CD4-positive, alpha-beta T cell (primary cell): ENCODE measurements at places on chromosomes 4 and X.

GRCh38 chr4:93645120-93645519 lies 183.4 kb upstream of the ATOH1 start:
- no peak for DNase-seq

- no peak for DNase-seq
Measured at GRCh38 chrX:30489323-30489722, 88.2 kb downstream of the TASL start.

- no peak for DNase-seq
Measured at GRCh38 chr4:6497796-6498195, 25.4 kb upstream of the PPP2R2C start.

- no peak for DNase-seq
Measured at GRCh38 chr4:140680686-140681085, 75.5 kb downstream of the TBC1D9 start.

GRCh38 chrX:107753187-107753586 lies 22.4 kb downstream of the TSC22D3 start:
- no peak for DNase-seq

DNA sequence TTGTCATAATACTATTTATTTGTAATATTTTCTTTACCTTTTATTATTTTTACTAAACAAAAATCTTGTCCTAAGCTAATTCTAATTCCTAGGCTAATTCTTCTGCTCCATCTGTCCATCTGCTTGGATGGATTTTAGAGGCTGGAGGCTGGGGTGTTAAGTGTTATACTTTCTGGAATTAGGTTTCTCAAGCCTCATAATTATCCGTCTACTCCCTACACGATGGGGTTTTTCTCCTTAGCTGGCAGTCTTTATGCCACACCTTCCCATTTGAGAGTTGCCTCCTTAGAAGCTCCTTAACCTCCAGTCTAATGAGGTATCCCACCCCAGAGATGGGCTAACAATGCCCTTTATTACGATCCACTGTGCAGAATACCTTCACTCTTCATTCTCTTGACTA lies 37.6 kb upstream of the LGI2 start:
- no peak for DNase-seq

- no peak for DNase-seq
Measured at GRCh38 chr4:86661418-86661817, 67.3 kb downstream of the PTPN13 start.

DNA sequence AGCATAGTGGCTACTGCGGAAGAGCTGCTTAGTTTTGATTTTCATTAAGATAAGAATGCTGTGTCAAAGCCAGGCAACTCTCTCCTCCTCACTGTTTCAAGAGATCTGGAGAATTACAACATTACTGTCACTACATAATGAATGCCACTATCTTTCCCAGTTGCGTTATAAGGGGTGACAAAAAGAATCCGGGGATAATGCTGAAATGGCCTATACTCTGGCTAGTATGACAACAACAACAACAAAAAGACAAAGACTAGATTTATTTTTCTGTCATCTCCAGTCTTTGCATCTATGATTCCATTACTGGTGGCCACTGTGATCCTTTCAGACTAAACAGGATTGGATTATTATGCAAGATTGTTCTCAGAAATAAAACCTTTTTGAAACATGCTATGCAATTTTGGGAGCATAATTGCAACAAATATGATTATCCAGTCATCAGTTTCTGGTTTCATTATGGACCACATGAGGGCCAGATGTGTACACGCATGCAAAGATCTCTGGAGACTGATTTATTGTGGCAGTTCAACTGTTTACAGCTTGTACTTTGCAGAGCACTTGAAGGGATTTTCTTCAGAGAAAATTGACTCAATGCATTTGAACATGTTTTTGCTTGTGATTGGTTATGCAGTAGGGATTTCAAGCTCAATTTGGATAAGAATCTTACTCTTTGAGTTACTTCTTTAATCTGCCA lies 31.1 kb upstream of the SPANXB1 start:
- DNase-seq: no peak

GRCh38 chr4:1417522-1418390 lies 11.5 kb upstream of the NKX1-1 start:
- DNase-seq: no peak

DNA sequence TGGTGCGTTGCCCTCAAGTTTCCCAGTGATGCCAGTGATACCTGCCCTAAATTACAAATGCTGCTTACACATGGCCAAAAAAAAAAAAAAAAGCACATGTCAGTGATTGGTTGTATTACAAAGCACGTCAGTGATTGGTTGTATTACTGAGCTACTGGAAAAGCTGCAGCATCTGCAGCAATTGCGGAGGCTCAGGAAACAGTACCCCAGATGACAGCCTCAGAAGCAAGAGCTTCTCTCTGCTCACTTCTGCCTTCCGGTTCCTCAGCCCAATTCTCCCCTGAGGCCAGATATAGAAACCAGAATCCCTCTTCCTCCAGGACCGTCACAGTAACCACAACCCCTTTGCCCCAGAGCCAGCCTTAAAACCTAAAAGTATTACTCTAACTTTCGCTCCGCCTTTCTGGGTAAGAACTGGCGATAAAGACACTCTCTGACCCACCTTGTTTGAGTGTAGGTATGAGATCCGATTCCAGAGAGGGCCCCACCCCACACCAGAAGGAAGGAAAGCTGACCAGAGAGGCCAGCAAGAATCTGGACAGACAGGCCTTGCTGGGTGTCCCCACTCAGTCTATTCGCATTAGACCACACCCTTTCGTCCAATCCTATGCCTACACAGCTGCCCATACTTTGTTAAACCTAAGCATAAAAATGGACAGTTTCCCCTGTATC lies 85.0 kb upstream of the SORBS2 start:
- no peak for DNase-seq

- DNase-seq: no peak
Measured at GRCh38 chrX:39063037-39063436, 261.8 kb downstream of the MID1IP1 start.

- DNase-seq: no peak
Measured at GRCh38 chr4:85078016-85078415, 111.5 kb upstream of the WDFY3 start.

GRCh38 chrX:2928191-2928582 lies 952 bp downstream of the ARSD start:
- DNase-seq: no peak

DNA sequence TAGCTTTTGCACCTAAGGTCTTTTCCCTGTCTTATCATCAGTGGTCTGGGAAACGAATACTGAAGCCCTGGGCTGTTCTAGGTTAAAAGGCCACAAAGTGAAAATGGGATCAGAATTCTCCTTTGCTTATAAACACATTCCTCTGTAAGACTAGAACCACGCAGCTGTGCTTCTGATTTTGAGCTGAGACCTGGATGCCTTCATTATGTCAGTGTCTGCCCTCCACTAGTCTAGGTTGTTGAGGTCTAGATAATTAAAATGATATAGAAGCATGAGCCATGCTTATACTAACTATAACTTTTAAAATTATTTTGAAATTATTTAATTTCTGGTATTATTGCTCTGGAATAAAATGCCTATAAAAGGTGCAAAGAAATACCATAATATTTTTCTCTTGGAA lies 403.9 kb downstream of the ADGRL3 start:
- no peak for DNase-seq

- DNase-seq: no peak
Measured at GRCh38 chrX:67953658-67954057, 409.8 kb downstream of the AR start.

DNA sequence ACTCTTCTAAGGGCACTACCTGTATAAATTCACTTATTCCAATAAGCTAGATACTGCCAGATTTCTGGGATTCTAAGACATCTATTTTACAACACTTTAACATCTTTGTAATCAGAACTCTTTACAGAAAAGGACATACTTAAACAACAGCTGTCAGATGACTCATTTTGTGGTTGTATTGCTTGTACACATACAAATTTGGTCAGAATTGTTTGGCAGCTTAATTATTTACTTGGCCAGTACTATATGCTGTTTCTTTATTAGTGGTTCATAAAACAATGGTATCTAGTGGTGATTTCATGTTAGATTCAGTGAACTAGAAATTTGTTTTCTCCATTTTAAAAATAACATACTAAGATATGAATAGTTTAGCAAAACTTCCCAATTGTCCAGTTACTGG lies 27.2 kb downstream of the PALLD start:
- no peak for DNase-seq

GRCh38 chr4:143351774-143352451 lies 15.2 kb downstream of the GAB1 start:
- DNase-seq: no peak

DNA sequence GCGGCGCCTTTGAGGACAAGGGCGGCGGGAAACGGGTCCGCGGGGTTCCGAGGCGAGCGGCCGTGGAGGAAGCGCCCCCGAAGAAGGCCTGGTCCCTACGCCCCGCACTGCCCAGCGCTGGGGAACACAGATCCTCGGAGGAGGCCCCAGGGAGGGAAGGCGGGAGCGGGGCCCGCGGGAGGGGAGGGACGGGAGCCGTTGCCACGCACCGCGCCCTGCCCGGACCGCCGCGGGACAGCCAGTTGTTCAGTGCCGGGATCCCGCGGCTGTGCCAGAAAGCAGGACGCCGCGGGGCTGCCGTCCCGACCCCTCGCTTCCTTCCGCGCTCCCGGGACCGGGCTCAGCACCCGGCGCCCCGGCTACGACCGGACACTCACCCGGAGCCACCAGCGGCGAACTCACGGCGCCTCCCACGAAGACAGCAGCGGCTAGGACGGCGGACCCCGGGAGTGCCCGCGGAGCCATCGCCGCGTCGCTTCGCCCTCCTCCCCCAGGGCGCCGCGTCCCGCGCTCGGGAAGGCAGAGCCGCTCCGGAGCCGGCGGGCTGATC lies 278 bp downstream of the RELL1 start:
- peak; percentile 40 for DNase-seq

DNA sequence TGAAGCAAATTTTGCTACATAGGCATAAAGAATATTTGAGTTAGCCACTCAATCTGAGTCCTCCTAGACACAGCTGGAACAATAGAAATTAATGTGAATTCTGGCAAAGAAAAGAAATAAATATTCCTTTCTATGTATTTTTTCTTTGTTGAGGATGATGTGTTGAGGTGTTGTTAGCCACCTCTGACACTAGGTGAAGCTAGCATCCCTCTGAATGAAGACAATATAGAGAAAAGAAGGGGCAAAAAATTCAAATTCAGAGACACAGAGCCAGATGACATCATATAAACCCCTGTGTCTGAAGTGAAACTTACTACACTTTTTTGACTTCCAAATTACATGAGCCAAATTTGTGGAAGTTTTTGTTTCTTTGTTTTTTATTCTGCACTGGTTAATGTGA lies 34.6 kb upstream of the TMPRSS11D start:
- DNase-seq: no peak

DNA sequence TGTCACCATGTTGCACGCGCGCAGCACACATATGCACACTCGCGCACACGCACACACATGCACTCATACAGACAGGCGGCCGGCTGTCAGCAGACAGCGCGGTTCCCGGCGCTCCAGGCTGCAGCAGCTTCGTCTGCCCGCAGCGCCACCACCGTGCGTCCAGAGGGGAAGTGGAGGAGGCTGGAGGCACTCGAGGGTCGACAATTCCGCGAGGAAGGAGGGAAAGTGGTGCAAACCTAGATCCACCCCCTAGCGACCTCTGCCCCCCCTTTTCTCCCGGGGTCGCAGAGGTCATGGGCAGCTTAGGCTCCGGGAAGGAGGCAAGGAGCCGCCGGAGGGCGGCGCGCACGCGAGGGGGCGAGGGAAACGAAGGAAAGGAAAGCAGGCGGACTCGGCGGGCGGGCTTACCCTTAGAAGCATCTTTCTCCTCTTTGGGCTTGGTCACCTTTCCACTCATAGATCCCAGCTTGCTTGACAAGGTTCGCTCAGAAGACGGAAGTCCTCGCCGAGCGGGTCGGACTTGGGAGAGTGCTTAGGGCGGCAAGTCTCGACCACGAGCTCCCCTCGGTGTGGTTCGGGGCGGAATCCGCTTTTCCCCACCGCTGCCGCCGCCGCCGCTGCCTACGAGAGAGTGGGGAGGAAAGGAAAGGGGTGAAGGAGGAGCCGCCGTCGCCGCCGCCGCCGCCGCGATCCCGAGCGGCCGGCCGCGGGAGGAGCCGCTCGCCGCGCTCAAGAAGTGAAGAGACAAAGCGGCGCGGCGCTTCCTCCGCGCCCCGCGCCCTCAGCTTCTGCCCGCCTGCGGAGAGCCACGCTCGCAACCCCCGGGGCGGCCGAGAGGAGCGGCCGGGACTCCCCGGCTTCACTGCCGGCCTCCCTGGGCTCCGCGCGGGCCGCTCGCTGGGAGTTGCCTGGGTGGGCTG lies 326.6 kb upstream of the F9 start:
- DNase-seq: no peak

- no peak for DNase-seq
Measured at GRCh38 chr4:39320381-39321115, 45.6 kb downstream of the RFC1 start.

- DNase-seq: no peak
Measured at GRCh38 chr4:95050980-95051701, 293.4 kb downstream of the BMPR1B start.

GRCh38 chr4:1447676-1448588 lies 41.7 kb upstream of the NKX1-1 start:
- no peak for DNase-seq

GRCh38 chr4:153553819-153554170 lies 87.6 kb downstream of the TMEM131L start:
- no peak for DNase-seq

- no peak for DNase-seq
Measured at GRCh38 chr4:94680176-94680862, 77.4 kb upstream of the BMPR1B start.

GRCh38 chrX:72121383-72121782 lies 10.3 kb downstream of the RTL5 start:
- no peak for DNase-seq

DNA sequence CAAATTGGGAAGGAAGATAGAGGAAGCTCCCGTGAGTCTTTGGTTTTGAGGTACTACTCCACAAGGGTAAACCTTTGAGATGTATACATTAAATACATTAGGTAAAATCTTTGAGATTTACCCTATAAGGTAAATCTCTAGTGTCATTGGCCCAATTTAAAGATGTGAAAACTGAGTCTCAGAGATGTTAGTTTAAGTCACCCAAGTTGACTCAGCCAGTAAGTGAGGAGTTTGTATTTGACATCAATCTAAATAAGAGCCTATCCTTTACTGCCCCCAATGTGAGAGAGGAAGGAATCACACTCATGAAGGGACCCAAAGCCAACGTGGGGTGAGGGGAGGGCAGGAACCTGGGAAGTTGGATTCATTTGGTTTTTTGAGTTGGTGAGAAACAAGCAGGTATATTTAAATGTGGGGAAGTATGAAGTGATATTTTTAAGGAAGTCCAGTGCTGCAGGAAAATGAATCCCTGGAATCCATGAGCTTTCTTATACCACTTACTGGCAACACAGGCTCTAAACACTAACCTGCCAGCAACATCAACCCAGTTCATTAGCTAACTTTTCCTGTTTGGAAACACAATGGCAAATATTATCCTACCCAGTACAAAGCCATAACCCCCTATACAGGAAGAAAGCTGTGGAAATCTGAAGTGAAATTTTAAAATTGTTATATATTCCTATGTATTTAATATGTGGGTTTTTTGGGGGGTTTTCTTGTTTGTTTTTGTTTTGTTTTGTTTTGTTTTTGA lies 55.3 kb downstream of the PALLD start:
- DNase-seq: no peak

DNA sequence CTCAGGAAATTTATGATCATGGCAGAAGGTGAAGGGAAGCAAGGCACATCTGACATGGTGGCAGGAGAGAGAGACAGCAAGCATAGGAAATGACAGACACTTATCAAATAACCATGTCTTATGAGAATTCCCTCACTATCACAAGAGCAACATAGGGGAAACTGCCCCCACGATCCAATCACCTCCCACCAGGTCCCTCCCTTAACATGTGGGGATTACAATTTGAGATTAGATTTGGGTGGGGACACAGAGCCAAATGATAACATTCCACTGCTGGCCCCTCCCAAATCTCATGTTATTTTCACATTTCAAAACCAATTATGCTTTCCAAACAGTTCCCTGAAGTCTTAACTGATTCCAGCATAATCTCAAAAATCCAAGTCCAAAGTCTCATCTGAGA lies 8.2 kb upstream of the TMA16 start:
- no peak for DNase-seq
